ENCODE measurements at places on chromosomes 6 and 20.

GRCh38 chr6:10424040-10424439 lies 9.2 kb upstream of the TFAP2A start:
- DNase-seq = peak; percentile 34

- DNase-seq = peak; percentile 20
These were observed 42.3 kb downstream of the TMC2 start for GRCh38 chr20:2578475-2579192.

- no peak for DNase-seq
These were observed 63.5 kb upstream of the STMND1 start for GRCh38 chr6:17038316-17038715.

DNA sequence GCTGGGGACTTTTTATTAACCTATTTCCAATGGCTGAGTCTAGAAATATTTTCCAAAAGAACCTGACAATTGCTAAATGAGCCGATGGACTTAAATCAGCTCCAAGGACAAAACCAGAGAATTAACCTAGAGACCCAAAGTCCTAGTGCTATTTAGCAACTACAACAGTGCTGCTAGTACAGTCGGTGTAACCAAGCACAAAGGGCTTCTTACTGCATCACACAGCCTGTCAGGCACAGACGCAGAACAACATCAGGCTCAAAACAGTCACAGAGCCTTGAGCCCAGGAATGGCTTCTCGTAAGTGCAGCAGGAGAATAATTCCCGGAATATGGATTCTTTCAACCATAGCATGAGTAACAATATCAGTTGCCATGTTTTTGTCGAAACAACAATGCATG lies 70.0 kb downstream of the GFOD1 start:
- DNase-seq = no peak

DNA sequence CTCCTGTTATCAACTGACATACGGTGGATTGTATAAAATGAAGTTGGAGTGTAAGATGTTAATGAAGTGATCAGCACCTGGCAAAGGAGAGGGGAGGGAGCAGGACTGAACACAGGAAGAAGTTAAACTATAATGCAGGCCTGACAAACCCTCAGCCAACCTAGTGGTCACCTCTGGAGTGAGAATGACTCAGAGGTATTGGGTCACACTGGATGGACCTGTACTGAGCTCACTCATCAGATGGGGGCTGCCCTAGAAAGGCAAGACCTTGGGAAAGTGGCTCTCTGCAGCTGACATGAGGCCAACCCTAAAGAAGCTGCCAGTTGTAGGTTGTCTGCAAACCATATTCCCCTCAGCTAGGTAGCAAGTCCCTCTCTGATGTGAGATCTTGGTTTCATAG lies 193.3 kb upstream of the HTR1E start:
- no peak for DNase-seq

DNA sequence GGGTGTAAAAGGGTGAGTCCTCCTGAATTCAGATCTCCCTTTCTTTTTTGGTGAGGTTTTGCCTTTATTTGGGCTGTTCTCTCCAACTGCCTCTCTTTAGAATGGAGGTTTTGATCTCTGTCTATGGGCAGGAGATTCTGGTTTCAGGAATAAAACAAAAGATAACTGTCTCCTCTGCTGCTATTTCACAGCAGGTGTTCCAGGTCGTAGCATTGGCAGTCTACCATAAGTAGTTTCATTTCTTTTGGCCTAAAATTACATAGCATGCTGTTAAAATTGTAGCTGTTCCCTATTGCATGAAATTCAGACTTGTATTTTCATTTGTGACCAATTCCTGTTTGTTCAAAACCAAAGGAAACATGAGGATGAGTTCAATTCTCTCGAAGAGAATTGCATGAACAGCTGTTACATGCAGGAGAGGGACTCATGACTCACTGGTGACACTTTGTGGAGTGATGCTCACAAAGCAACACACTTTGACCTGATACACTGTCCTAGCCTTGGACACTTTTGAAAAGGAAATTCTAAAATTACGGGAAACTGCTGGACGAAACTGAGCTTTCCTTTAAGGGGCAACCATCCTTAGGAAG lies 76.8 kb upstream of the SIRPG start:
- peak; percentile 34 for DNase-seq

DNA sequence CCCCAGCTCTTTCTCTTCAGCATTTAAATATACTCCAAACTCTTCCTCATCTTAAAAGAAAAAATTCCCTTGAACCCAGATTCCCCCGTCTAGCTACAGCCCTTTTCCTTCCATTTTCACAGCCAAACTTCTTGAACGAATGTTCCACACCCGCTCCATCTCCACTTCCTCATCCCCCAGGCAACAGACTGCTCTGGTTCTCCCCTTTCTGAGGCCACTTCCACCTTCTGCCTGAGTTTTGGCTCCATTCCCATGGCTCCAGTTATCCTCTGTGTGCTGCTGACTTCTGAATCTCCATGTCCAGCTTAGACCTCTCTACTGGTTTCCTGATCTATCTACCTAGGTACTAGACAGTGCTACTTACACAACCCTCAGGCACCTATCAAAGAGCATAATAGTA lies 106.4 kb downstream of the RALGAPA2 start:
- DNase-seq = no peak

DNA sequence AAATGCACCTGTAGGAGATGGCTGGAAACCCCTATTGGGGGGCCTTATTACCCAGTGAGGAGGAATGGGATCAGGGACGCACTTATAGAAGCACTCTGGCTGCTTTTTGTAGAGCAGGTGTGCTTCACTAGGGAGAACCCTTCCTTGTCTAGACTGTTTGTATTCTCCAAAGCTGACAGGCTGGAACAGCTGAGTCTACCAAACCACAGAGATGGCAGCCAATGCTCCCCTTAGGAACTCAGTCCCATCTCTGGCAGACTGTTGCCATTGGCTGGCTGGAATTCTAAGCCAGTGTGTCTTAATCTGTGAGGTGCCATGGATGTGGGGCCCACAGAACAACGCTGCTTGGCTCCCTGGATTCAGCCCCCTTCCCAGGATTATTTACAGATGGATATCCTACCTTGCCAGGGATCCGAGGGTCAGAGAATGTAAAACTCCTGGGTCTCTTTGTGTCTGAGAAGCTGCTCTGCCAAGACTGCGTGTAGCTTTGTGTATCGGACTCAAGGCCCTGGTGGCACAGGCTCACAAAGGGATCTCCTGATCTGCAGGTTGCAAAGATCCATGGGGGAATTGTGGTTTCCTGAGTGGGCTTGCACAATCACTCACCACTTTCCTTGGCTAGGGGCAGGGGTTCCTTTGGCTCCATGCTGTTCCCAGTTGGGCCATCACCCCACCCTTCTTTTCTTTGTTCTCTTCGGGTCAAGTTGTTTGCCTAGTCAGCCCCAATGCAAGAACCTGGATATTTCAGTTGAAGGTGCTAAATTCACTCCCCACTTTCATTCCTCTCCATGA lies 26.1 kb downstream of the C6orf52 start:
- no peak for DNase-seq

DNA sequence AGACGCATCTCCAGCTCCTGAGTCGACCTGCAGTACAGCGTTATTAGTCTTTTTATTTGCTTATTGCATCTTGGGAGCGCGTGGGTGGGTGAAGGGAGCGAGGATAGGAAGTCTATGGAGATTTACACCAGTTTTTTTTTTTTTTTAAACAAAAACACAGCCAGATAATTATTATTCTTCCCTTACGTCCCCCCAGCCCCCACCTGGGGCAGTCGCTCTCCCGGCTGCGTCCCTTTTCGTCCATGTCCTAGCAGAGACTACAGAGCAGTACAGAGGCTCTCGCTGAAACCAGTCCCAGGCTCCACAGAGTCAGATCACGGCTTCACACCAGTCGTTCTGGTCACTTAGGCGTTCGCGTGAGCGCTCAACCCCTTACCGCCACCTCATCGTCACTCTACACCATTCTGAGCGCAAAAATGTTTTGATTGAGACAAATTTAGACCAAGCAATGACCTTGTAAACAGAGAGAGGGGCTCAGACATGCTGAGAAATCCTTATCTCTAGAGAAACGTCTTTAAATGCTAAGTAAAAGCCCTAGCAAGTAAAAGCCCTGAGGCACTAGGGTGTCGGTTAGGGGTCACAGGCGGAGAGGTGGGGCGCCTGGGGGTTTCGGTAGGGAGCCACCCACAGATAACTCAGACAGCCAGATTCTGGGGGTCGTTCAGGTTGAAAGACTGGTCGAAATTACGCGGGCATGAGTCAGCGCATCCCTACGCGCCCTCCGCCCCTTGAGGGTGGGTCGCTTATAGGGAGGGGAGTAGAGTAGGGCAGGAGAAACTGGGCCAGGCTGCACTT lies 975 bp upstream of the PPT2 start:
- no peak for DNase-seq

GRCh38 chr6:6972456-6972855 lies 135.3 kb upstream of the RREB1 start:
- no peak for DNase-seq

GRCh38 chr20:19027971-19028370 lies 184.5 kb upstream of the SLC24A3 start:
- no peak for DNase-seq

DNA sequence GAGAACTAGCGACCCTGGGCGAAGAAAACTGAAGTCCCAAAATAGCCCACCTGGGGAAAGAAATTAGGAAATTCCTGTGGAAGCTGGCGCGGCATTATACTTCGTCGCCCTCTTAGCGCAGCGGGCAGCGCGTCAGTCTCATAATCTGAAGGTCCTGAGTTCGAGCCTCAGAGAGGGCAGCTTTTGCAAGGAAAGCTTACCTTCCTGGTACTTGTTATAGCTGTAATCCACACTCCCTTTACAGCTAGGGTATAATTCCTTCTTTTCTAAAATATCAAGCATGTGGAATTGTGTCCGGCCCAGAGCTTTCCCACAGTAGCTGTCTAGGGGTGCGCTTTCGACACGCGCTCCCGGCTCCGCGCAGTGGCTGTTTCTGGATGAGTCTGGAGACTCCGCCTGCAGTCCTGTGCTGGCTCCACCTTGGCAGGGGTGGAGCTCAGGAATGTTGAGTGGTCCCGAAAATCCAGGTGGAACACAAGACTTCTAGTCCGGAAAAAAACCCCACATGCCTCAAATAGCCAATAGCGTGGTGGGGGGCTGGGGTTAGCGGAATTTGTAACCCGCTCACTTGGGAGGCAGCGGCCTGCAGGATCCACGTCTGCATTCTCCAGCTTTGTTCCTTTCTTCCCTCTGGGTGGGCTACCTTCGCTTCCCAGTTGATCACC lies 83.7 kb upstream of the ZNF322 start:
- no peak for DNase-seq

DNA sequence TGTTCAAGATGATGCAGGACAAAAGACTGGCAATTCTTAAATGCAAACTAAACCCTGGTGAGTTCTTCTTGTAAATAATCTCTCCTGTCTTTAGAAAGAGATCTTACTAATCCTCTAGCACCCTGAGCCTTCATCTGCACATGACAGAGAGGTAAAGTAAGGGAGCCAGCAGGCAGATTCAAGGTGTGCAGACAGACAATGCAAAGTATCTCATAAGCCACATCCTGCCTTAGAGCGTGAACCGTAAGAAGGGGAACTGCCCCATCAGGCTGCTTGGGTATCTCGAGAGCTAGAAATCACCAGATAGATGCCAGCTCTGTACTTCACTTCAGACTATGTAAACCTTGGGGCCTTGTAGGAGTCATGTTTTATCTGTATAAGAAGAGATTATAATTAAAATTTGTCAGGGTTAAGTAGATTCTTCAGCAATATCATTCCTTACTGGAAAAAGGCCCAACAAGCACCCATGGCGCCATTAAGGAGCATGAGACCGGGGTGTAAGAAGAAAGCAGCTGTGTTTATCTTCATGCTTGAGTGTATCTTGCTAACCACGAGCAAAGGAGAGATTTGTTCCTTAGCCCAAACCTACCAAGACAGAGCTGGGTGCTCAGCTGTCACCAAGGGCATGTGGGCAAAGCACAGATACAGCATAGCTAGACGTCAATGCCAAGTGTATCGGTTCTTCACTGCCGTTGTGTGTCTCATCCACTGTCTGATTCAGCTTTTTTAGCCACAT lies 24.4 kb downstream of the CNR1 start:
- peak; percentile 85 for DNase-seq

DNA sequence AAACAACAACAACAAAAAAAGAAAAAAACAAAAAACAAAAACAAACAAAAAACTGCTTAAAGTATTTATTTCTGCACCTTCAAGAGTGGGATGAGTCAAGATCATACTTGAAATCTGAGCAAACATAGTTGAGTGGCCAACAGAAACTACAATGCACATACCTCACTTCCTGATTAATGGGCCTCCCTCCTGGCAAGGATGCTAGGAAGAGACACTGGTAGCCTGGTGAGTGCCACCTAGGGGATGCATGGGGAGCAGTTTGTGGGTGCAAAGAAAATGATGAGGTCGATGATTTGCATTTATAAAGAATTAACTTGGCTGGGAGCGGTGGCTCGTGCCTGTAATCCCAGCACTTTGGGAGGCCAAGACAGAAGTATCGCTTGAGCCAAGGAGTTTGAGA lies 808.1 kb downstream of the MAFB start:
- DNase-seq = peak; percentile 22

GRCh38 chr6:107611094-107611810 lies 121.3 kb downstream of the SOBP start:
- no peak for DNase-seq

DNA sequence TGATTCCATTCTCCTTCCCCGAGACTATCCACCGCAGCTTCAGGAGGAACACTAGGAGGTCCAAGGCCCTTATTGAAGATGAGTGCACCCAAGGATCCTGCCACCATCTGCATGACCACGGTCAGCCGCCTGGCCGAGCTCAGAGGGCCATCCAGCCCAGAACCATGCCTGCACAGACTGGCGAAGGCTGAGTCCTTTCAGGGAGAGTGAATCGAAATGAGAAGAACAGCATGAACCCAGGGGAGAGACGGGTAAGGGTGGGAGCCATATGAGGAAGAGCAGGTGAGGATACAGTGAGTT lies 26.3 kb downstream of the SERPINB6 start:
- DNase-seq = no peak

GRCh38 chr6:116472706-116473105 lies 11.5 kb downstream of the CALHM6 start:
- no peak for DNase-seq

DNA sequence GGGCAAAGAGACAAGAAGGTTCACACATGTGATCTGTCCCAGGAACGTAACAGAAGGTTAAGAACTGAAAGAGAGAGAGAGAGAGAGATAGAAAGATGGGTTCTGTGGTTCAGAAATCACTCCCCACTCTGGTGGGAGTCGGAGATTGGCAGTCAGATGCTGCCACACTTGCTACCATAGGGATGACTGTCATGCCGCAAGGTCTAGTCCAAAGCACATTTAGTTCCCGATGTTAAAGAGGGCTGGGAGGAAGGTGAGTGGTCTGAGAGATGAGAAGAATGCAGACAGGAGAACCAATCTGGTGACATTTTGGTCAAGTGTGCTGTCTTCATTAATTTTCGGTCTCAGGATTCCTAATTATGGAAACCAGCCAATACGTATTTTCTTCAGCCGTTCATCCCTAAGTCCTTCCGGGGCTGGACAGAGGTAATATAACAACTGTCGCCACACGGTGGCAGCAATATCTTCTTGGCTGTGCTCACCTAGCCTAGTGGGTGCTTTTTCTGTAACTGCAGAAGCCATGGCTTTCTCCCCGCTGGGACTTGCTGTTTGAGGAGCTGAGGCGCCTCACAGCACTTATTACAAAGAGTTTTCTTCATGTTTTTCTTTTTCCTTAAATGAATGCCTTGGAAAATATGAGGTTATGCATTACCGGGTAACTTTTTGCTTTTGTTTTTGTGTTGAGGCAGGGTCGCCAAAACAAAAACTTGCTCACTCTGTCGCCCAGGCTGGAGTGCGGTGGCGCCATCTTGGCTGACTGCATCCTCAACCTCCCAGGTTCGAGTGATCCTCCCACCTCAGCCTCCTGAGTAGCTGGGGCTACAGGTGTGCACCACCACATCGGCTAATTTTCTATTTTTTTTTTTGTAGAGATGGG lies 46.0 kb downstream of the SLC35D3 start:
- peak; percentile 79 for DNase-seq
